ENCODE measurements at places on chromosomes 3 and 15.

DNA sequence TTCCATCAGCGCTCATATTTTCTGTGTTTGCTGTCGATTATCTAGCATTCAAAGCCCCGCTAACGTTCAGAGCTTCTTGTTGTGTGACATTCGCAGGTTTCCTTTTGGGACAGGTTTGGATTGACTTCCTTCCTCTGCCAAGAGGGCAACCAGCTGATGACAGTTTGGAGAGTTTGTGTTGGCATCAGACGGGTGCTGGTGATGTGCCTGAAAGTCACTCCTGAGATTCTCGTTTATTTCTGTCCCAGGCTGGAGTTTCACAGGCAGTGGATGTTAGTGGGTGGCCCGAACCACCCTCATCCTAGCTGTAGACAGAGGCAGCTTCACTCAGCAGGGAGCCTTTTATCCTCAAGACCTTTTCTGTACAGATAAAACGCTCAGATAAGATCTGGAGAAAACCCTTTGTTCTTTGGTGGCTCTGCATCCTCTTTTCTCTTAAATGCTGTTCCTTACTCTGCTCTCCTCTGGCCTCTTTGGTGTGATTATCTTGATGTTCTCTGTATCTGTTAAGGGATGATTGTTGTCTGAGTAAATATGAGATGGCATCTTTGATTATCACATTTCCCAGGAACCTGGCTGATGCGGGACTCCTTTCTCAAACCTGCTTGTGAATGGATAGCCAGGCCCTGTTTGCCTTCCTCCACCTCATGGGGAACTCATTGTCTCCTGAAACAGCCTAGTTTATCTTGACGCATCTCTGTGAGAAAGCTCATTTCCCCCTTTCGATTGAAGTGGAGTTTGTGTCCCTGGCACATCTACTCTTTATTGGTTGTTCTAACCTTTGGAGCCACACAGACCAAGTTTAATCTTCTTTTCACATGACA, 35.9 kb downstream of the CGNL1 start:
- DNase-seq, result no peak

GRCh38 chr3:48716508-48716981, 476 bp downstream of the IP6K2 start:
- no peak for DNase-seq

DNA sequence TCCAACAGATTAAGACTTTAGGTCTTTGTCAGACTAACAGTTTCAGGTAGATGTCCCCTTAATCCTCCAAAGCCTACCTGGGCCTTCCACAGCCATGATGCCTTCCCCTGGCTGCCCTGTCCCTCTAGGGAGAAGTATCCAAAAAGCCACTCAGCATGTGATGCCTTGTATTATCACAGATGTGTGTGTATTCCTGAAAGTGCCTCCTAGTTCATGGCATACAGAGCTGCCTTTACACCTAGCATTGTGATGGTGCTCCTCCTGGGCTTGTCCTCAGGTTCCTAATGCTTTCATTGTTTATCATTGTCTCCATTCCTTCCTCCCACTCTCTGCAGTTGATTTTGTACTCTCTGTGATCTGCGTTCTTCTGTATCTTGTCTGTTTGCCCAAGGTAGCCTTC, 43.6 kb downstream of the CMSS1 start:
- no peak for DNase-seq

GRCh38 chr3:125042725-125043406, 12.9 kb downstream of the HEG1 start:
- DNase-seq, result no peak

GRCh38 chr3:57757642-57758297, 1.7 kb downstream of the SLMAP start:
- peak; percentile 15 for DNase-seq

- no peak for DNase-seq
Observed at GRCh38 chr3:97823046-97824004, 1.5 kb downstream of the CRYBG3 start.

DNA sequence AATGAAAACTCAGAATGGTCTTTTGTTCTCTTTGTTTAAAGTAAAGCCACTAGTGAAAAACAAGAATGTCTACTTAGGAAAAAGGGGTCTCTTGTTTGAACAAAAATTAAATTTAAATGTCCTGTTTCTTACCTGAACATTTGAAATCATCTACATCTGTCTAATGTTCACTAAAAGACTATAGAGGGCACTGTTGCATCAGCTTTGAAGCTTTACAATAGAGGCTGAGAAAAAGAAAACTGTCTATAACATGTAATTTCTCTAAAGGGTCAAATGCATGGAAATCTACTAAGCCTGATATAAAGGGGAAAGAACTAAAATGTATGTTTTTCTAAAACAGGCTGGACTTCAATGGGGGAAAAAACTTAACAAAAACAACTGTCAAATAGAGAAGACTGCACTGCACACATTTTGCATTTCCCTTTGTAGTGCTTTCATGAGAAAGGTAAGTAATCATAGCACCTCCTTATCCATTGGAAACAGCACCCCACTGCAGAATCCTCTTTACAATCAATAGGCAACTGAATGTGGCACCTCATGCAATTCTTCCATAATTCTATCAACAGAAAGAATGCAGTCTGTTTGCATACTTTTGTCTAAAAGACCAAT, 26.3 kb downstream of the DPH6 start:
- DNase-seq, result no peak

- no peak for DNase-seq
Observed at GRCh38 chr3:78154521-78155186, 1114.8 kb downstream of the ROBO2 start.

GRCh38 chr15:75578173-75578947, 755 bp downstream of the PTPN9 start:
- peak; percentile 40 for DNase-seq

DNA sequence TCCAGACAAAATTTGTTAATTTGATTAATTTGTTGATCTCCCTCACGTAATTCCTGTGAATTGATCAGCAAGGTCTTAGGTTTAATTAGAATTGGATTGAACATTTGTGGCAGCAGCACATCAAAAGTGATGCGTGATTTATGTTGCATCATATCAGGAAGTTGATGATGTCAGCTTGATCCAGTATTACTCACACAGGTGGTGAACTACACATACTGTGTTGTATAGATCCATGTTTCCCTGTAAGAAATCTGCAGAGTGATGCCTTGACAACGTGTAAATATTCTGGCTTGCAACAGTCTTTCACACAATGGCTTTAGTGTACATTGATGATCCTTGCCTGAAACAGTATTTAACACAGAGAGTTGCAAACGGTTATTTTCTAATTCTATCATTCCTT, 200.4 kb downstream of the ADAMTSL3 start:
- DNase-seq, result no peak

GRCh38 chr15:88932271-88932874, 19.2 kb upstream of the MFGE8 start:
- no peak for DNase-seq

- no peak for DNase-seq
Observed at GRCh38 chr3:110697961-110698360, 373.7 kb upstream of the NECTIN3 start.

DNA sequence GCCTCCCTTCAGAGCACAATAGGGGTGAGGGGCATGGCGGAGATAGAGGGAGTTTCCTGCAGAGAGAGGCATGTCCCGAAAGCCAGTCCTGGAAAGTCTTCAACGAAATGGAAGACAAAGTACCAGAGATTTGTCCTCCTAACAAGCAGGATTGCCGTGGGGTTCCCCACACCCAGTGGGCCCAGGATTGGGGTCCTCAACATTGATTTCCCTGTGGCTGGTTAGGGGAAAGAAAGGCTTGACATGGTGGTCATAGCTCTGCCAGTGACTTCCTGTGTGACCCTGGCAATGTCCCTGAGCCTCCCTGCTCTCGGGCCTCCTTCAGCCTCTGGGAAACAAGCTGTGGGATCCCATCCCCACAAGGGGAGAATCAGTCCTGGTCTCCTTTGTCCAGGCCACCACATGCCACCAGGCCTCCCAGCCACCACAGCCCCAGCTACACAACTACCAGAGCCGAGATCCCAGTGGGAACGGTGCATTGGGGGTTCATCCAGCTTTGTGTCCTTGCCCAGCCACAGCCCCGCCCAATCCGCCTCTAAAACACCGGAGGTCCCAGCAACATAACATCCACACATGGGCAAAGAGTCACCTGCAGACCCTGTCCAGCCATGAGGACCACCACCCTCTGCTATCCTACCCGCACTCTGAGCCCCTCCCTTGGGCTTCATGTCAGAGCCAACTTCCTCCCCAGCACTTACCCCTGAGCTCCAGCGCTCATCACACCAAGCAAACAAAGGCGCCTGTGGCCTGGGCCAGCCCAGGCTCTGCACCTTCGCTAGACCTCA, 63.0 kb downstream of the ADAMTS17 start:
- peak; percentile 3 for DNase-seq

DNA sequence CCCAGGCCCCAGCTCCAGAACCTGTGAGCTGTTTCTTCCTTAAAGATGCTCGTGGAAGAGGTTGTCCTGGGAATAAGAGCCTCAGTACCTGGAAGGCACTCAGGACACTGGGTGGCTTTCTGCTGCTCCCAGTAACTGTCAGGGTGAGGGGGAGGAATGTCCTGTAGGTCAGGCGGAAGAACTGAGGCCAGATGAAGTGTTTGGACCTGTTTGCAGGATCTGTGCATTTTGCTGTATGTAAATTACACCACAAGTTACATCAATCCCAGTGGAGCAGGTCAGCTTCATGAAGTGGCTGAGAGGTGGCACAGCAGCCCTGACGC, 27.1 kb downstream of the HDAC11 start:
- no peak for DNase-seq

GRCh38 chr3:60579734-60580133, 671.5 kb downstream of the FHIT start:
- DNase-seq, result peak; percentile 14

GRCh38 chr3:58353722-58354553, 21.2 kb downstream of the PXK start:
- DNase-seq, result no peak

- DNase-seq, result no peak
Observed at GRCh38 chr3:4841776-4842440, 137.3 kb upstream of the BHLHE40 start.

GRCh38 chr15:71052356-71052755, 62.9 kb upstream of the THSD4 start:
- no peak for DNase-seq

DNA sequence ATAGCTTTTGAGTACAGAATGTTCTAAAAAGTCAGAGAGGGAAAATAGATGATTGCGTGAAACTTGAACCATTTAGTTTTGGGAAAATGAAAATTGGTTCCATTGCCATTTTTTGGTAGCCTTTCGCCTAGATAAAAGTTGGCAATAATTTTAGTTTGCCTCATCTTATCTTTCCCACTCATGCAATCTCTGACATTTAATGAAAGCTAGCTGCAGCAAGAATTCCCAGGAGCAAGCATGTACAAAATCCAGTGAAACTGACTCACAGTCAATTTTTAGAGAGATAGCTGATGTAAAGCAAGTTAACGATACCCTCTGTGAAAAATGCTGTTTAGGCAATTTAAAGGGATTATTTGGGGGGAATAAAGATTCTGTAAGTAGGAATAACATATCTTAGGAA, 797.4 kb downstream of the GRM7 start:
- no peak for DNase-seq

DNA sequence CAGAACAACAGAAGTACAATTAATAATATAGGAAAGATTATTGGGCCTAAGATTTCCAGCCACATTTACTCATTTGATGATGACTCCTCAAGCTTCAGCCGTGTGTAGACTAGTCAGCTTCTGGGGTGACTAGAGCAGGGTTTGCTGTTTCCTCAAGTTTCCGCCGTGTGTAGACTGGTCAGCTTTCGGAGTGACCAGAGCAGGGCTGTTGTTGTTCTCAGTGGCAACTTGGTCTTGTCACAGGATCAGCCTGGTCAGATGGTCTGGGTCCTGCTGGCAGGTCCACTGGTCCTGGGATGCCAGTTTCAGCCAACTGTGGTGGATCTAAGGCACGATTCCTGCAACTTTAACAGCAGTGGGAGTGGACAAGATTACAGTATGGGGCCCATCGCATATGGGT, 21.8 kb upstream of the NOX5 start:
- no peak for DNase-seq

GRCh38 chr3:47611576-47611975, 32.9 kb upstream of the CSPG5 start:
- DNase-seq, result no peak

GRCh38 chr15:46452297-46452820, 817.5 kb downstream of the SQOR start:
- DNase-seq, result no peak

DNA sequence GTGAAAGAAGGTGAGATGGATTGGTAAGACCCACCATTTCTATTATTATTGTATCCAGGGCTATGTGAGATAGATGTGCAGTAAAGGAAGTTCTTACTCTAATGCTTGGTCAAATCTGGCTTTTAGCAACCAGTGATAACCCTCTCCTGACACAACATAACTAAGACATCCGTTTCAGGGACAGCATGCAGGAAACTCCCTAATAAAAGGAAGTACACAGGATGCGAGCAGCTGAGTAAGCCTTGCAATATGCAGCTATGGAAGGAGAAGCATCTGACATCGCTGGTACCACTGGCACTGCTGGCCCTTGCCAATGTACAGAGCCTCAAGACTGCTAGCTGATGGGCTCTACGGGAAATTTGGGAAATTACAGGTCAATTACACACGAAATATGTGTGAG, 662.3 kb downstream of the NR2F2 start:
- DNase-seq, result no peak

DNA sequence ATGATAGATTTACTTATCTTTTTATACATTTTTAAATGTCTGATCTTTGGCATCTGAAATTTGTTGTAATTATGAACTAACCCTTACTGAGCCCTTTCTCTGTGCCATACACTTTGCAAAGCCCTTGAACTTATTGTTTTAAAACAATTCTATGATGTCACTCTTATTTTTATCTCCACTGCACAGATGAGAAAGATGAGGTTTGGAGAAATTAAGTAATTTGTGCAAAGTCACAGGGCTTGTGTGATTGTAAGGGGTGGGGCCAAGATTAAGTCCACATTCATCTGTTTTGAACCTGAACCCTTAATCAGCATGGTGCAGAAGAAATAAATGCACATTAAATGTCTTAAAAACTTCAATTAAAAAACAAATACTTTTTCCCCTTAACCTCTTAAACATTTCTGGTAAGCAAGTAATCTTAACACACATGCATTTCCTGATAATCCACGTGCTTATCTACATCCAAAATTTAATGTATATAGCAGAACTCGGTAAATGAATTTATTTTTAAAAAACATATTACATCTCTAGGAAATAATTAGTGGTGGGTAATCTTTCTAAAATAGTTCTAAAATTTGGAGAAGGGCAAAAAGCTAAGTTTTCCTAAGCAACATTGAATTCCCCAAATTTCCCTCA, 189.8 kb upstream of the TBC1D5 start:
- DNase-seq, result no peak

GRCh38 chr15:65512807-65513416, 4.6 kb downstream of the DPP8 start:
- no peak for DNase-seq

DNA sequence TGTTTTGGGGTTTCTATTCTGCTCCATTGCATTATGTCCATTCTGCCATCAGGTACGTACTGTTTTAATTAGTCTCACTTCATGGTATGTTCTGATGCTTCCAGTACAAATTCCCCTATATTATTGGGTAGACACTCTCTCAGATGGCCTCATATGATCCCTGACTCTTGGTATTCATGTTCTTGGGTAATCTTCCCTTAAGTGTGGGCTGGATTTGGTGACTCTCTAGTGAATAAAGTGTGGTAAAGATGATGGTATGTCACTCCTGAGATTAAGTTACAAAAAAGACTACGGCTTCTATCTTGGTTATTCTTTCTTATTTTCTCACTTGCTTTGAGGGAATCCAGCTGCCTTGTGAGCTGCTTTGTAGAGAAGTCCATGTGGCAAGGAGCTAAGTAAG, 89.6 kb upstream of the TBC1D5 start:
- no peak for DNase-seq

- no peak for DNase-seq
Observed at GRCh38 chr3:121667333-121667732, 6.6 kb upstream of the HCLS1 start.

GRCh38 chr3:181711325-181712135, at the start of gene SOX2:
Gene SOX2 (plus strand): TSS chr3:181711925. CDS start chr3:181712361, 436 bp downstream.
- DNase-seq, result peak; percentile 76

All from HEK293T (cell line).